Stimulated activated CD4-positive, alpha-beta T cell treated with anti-CD3 and anti-CD28 coated beads, Interleukin-1b, Interleukin-23, amount 100 ng/mL, for 24 hours (primary cell): ENCODE measurements at places on chromosomes 5 and 9.

DNA sequence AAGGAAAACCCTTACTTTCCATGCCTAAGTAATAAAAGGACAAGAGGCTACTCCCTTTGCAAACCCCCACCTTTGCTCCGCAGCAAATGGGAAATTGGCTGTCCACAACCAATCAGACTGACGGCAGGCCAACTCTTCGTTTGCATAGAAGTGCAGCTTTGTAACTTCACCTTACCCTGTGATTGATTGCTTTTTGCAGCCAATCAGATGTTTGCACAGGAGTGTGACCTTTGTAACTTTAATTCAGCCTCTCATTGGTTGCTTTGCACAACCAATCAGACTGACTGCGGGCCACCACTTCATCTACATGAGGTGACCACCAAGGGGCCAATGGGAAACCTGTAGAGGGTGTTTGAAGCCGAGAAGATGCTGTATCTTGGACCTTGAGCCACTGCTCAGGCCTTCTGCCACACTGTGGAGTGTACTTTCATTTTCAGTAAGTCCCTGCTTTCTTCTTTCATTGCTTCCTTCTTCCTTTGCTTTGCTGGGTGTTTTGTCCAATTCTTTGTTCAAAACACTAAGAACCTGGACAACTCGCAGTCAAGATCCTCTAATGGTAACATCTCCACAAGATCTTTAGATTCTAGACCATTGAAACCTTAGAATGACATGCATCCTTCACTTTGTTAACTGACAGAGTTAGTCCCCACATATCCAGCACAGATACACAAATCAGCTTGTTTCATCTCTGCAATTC, 51.3 kb upstream of the FREM1 start:
- DNase-seq: no peak

DNA sequence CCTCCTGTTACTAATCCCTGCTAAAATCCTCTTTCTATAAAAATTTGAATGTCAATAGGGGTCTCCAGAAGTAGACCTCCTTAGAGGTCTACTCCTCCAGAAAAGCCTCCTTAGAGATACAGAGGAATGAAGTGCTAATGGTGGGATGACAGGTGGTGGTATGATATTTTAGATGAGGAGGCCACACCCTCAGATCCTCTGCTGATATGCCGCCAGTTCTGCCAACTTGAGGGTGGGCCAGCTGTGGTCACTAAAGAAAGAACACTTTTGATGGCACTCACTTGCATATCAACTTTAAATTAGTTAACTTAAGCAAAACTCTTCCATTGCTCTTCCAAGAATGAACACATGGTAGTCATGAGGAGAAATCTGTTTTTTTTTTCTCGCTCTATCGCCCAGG, 16.9 kb upstream of the UBAP2 start:
- DNase-seq: no peak

GRCh38 chr5:170917113-170917512, 55.3 kb downstream of the RANBP17 start:
- no peak for DNase-seq

DNA sequence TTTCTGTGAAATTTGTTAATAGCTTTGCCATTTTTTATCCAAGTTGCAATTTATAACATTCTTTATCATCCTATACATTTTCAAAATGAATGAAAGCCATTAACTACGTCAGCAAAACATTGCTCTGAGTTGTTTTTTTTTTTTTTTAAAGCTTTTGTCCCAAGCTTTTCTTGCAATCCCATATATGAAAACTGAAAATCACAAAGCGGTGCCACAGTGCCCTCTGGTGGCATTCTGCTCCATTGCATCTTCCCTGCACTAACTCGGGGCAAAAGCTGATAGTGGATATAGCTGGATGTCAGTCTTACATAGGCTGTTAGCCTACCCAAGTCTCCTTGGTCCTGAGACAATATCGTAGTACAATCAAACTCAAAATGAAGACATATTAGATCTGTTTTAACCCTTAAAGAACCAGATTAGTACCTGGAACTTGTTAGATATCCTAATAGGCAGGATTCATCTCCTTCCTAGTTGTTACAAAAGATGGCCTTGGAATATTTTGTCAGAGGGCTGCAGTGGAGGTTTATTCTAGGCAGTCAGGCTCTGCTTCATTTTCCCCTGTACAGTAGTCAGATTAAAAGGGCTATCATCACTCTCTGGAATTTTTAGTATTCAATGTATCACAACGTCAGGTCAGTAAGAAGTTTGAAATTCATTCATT, 669.9 kb downstream of the PTPRD start:
- DNase-seq: peak; percentile 17

- no peak for DNase-seq
These were observed 211.2 kb downstream of the DAB2IP start for GRCh38 chr9:121862371-121863332.

- DNase-seq: no peak
These were observed 5.6 kb upstream of the SNCAIP start for GRCh38 chr5:122306461-122306860.

GRCh38 chr5:75091597-75091996, 39.2 kb upstream of the GCNT4 start:
- no peak for DNase-seq

- no peak for DNase-seq
These were observed 110.3 kb upstream of the LARP1 start for GRCh38 chr5:154644745-154645411.

GRCh38 chr5:111954516-111955395, 197.8 kb upstream of the NREP start:
- no peak for DNase-seq

- no peak for DNase-seq
These were observed 362.6 kb downstream of the PTPRD start for GRCh38 chr9:10250219-10250618.

GRCh38 chr9:35729700-35730485, 2.1 kb downstream of the TLN1 start:
- no peak for DNase-seq

DNA sequence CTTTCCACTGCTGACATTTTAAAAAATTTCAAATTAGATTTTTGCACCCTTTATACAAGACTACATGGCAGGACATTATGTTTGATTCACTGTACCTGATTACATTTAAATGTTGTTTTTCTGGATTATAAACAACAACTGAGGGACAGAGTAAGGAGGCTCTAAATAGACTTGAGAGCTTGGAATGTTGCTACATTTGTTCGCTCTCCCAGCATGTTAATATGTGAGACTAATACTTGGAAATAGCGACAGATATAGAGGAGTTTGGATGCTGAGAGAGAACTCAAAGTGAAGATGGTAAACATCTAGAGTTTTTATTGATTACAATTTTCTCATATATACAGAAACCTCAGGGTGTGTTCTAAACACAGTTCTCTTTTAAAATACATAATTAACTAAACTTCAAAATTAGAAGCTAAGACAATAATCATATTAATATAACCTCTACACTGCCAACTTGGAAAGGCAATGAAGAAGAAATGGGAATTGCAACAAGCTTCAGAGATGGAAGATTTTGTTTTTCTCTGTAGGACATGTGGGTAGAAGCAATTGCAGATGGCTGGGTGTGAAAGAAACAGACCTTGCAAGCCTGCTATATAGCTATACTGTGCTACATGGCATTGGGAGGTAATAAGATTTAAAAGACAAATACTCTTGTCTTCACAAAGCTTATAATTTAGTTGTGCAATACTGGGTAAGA, 1.4 kb upstream of the NDFIP1 start:
- no peak for DNase-seq

- DNase-seq: no peak
These were observed 46.0 kb upstream of the SHC3 start for GRCh38 chr9:89224633-89225032.

DNA sequence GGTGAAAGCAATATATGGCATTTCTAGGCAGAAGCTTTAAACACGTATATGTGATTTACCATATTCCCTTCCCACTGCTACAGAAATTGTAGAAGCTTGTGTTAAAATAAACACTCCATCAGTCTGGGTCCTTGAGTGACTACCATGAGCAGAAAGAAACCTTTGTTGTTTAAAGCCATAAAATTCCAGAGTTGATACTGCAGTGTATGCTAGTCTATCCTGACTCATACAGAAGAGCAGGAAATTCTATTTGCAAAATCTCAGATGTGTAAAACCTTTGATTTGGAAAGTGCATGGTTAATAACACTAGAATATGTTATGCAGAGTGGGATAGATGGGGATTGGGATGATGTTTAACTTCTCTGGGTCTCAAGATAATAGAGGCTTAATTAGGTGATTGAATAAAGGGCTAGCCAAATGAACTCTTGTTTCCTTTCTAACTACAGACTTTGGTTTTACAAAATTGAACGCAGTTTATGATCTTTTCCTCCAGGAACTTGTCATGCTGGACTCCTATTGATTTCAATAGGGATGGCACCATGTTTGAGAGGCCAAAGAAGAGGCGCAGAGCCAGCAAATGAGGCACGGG, 282.7 kb upstream of the VLDLR start:
- no peak for DNase-seq

DNA sequence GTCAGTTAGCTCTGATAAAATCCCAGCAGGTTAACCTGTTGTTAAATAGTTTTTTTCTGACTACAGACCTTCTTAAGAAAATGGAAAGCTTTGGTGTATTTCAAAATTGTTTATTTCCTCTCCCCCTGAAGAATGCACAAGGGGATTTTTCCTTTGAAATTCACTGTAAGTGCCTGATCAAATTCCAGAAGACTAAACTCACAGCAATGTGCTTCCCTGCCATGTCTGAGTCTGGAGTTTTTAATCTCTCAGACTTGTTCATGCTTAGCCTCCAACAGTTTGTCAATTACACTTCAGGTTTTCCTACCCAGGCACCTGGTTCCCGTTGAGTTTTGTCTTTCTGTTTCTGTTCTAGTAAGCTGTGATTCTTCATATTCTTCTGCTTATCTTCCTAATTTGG, 961.6 kb upstream of the CDH18 start:
- DNase-seq: no peak

GRCh38 chr9:130373679-130374325, 71.0 kb upstream of the ASS1 start:
- DNase-seq: no peak

GRCh38 chr5:55327281-55327680, 19.5 kb downstream of the MTREX start:
- no peak for DNase-seq

DNA sequence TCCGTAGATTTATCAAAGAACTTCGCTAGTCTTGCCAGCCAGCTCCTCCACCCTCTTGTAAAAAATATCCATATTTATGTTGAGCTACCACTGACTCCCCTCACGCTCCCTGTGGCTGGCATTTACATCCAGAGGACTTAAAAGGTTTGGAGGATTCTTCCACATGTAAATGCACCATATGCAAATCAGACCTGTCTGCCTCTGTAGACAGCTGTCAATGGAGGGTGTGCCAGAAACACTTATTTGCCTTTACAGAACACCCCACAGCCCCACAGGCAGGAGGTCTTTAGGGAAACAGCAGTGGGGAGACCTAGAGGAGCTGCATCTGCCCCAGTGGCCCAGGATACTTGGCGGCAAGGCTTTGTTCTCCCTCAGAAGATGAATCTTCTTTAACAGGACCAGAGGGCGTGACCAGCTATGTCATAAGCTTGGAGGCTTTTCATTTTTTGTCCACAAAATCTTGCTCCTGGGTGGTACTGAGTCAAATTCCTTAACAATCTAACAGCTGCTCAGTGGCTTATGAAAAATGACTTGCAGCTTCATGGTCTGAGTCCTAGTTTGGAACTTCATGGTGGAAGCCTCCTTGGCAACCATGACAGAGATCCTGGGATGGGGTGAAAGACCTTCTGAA, 535.8 kb downstream of the EBF1 start:
- no peak for DNase-seq

DNA sequence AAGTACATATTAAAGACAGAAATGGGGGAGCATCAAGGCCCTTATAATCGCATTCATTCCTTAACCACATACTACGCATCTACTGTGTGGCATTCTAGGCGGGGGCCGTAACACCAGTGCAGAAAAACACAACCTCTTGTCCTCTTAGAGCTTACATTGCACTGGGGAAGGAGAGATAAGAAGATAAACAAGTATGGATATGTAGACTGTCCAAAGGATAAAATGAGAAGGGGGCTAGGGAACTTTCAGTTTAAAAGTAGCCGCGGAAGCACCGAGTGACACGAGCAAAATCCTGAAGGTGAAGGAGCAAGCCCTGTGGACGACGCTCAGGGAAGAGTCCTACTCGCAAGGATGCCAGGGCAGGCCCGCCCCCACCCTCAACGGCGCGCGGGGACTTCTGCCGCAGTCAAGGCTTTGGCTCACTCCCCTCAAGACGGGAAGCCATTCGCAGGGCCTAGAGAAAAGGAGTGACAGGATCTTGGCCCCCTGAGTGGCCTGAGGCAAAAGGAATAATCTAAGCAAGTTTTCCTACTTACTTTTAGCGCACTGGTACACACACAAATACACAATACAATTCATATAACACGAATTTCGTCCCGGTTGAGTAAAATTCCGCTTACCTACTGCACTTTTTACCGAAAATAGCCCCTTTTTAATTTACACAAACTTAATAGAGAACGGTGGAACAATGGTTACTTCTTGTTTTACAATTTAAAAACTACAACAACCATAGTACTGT, 1.3 kb upstream of the NIPBL start:
- no peak for DNase-seq

GRCh38 chr5:96752341-96753016, 55.3 kb downstream of the ERAP1 start:
- no peak for DNase-seq
